ENCODE measurements at places on chromosomes 3 and 15. TPM values are rescaled to one million over a fixed set of nuclear protein-coding genes. Genes with fewer than 3 reads are reported as not detected.

DNA sequence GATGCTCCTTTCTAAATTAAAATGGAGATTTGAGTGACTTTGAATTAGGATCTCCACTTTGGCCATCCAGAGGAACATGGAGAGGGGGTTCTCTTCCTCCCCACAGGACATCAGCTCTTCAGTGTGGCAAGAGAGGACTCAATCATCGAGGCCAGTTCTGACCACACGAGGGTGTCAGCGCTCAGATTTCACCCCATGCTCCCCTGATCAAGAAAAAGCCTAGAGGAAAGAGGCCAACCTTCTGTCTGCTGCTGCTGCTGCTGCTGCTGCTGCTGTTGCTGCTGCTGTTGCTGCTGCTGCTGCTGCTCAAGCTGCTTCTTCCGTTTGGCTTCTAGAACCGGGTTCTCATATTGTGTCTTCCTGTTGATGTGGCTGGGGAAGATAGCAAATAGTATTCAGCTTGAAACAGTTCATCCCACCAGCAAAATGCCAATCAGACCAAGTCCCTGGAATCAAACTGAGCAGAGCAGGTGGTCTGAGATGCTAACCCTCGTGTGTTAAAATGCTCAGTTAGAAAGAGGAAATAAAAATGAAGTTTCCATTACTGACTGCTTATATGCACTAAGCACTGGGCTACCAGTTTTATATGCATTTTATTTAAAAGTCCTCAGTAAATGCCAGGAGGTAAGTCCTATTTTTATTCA lies 599.0 kb downstream of the MAGI1 start:
- peak; percentile 85 for DNase-seq
- no peaks in the 10 kb centered on the region for H3K27me3 ChIP-seq
- H3K4me3 ChIP-seq = no peak overlapping the region
- peaks cover 23% of the 10 kb centered on the region for H3K36me3 ChIP-seq
- H3K4me1 ChIP-seq = peaks cover 17% of the 10 kb centered on the region
- H3K27ac ChIP-seq = no peak overlapping the region

DNA sequence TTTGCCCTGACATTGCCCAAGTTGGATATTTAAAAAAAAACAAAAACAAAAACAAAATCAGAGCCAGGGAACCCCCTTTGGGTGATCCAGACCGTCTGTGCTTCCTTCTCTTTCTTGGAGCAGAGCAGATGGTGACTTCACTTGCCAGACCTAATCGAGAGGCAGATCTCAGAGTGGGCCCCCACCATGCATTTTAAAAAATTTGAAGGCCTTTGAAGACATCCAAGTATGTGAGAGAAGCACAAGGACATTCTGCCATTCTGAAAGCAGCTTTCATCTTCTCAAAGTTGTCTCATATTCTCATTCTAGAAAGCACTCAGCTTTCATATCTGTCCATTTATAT lies 93.3 kb downstream of the SV2B start:
- no peaks in the 10 kb centered on the region for H3K27me3 ChIP-seq
- no peaks in the 10 kb centered on the region for H3K4me1 ChIP-seq
- no peak for DNase-seq
- no peak overlapping the region for H3K4me3 ChIP-seq
- H3K27ac ChIP-seq = no peak overlapping the region
- no peaks in the 10 kb centered on the region for H3K36me3 ChIP-seq

- H3K27me3 ChIP-seq = no peaks in the 10 kb centered on the region
- no peak for DNase-seq
- H3K4me1 ChIP-seq = no peaks in the 10 kb centered on the region
- no peaks in the 10 kb centered on the region for H3K36me3 ChIP-seq
- H3K27ac ChIP-seq = no peak overlapping the region
Measured at GRCh38 chr3:107216711-107217110, 160.5 kb upstream of the CCDC54 start.

The LRRK1 gene
- total RNA-seq = 4.4 TPM

DNA sequence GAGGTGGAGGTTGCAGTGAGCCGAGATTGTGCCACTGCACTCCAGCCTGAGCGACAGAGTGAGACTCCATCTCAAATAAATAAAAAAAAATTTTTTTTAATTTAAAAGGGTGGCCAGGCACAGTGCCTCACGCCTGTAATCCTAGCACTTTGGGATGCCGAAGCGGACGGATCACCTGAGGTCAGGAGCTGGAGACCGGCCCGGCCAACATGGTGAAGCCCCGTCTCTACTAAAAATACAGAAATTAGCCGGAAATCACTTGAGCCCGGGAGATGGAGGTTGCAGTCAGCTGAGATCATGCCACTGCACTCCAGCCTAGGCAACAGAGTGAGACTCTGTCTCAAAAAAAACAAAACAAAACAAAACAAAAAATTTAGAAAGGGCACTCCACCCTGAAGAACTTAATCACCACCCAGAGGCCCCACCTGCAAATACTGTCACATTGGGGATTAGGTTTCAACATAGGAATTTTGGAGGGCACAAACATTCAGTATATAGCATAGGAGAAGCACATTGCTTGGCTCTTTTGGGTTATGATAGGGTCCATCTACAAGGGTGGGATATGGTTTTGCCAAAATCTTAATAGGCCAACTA lies 7.1 kb upstream of the YEATS2 start:
- no peaks in the 10 kb centered on the region for H3K27me3 ChIP-seq
- no peak for DNase-seq
- H3K27ac ChIP-seq = no peak overlapping the region
- no peaks in the 10 kb centered on the region for H3K4me1 ChIP-seq

Measured in GM23338 (cell line).